Testis (tissue), 5 donors: ENCODE measurements at places on chromosomes 1 and 21.
A peak's percentile ranks its signal among the peaks of the same experiment; 100 is the strongest.

DNA sequence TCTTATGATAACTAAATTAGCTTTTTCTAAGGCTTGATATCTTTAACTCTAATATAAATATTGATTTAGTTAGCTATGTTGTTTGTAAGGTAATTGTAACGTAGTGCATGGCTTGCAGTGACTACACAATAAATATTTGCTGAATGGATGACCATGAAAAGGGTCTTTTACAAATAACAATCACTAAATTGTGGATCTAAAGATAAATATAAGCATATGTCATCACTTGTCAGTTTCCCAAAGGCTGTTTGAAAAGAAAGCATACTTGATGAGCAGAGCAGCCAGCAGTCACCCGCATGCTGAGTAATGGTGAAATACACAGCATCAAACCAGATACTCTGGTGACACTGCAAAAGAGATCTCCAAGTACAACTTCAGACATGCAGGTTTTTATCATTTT, 92.5 kb upstream of the FMN2 start:
- no peaks in the 10 kb centered on the region for H3K36me3 ChIP-seq
- no peak overlapping the region for H3K4me3 ChIP-seq
- no peaks in the 10 kb centered on the region for H3K4me1 ChIP-seq
- no peaks in the 10 kb centered on the region for H3K27me3 ChIP-seq
- no peak overlapping the region for H3K27ac ChIP-seq
- DNase-seq: no peak

GRCh38 chr1:222464841-222465210, 83.1 kb downstream of the HHIPL2 start:
- H3K27ac ChIP-seq: peak overlapping the region; percentile 89
- no peaks in the 10 kb centered on the region for H3K4me1 ChIP-seq
- no peaks in the 10 kb centered on the region for H3K36me3 ChIP-seq
- no peaks in the 10 kb centered on the region for H3K27me3 ChIP-seq
- H3K4me3 ChIP-seq: peak overlapping the region; percentile 54
- peak; percentile 64 for DNase-seq

DNA sequence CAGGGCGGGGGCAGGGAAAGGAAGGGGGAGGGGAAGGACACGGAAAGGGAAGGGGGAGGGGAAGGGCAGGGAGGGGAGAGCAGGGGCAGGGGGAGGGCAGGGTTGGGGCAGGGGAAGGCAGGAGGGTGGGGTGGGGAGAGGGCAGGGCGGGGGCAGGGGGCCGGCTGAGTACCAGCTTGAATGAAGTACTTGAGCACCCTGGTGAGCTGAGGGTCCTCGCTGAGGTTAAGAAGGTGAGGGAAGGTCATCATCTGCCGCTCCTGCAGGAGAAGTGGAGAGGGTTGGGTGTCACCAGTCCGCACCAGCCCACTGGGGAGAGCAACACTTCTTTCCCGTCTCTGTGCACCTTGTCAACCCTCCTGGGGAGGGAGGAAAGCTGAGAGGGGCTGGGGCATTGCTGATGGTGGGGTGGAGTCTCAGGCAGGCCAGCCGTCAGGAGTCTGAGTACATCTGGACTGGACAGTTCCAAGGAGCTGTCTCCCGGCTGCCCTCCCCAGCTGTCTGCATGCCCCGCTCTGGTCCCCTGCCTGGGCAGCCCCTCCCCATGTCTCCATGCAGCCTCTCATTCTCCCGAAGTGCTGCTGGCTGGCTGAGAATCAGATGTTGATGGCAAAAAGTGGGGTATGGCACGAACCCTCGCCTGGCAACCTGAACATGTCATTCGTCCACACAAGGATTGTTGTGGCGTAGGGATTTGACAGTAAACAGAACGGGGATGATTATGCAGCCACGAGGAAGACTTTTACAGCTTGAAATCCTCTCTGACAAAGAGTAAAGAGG, 70.0 kb downstream of the SCCPDH start:
- H3K4me1 ChIP-seq: peaks cover 3% of the 10 kb centered on the region
- no peak overlapping the region for H3K4me3 ChIP-seq
- no peak for DNase-seq

DNA sequence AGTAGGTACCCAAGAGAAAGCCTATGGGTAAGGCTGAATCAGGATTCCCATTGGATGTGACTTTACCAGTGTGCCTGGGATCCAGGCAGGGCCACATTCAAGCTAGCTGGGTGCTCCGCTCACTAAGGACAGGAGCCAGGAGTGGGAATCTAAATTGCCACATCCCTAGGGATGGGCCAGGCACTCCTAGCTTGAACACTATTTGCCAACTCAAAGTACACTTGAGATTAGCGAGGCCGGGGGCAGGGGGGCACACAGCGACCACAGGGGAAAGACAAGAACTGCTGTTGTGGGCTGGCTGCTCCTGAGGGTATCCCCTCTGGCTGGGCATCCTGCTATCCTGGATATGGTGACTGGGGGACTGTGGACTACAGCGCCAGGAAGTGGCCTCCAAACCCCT, 4.3 kb downstream of the SLC45A3 start:
- H3K4me1 ChIP-seq: peaks cover 38% of the 10 kb centered on the region
- no peak overlapping the region for H3K27ac ChIP-seq
- DNase-seq: no peak

- no peaks in the 10 kb centered on the region for H3K27me3 ChIP-seq
- H3K27ac ChIP-seq: no peak overlapping the region
- peak overlapping the region; percentile 17 for H3K4me3 ChIP-seq
Observed at GRCh38 chr1:6245086-6245868, 1.3 kb downstream of the HES3 start.
